Brain microvascular endothelial cell (primary cell): ENCODE measurements at places on chromosomes 2 and 18.
A peak's percentile ranks its signal among the peaks of the same experiment; 100 is the strongest.

- DNase-seq: no peak
Measured at GRCh38 chr2:100417711-100418124, 250 bp upstream of the CHST10 start.

DNA sequence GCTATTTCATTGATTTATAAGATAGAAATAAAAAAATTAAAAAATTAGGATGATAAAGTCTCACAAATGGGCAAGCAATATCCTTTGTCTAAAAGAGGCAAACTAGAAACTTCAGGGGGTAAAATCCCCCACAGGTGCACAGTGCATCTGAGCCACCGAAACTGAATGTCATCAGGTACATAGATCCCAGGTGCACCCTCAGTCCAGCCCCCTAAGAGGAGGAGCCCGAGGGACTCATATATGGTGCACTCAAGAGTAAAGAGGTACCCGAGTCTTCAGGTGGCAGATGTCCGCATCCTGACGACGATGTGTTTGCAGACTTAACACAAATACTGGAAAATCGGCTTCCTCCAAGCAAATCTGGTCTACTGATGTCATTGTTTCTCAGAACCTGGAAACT is 11.3 kb downstream of the QPCT start:
- no peak for DNase-seq

DNA sequence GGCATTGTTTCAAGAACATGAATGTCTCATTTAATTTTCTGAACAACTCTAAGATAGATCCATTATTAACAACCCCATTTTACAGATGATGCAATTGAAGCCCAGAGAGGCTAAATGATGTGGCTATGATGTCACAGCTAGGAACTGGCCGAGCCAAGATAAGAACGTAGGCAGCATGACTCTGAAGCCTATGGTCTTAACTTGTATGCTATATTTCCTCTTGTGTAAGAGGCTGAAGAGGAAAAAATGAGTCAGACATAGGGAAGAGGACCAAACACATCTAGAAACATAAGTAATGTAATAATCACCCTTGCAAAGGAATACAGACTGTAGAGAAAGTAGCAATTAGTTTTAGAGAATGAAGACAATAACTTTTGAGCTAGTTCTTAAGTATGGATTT is 416.8 kb downstream of the FIGN start:
- DNase-seq: peak; percentile 50

- peak; percentile 59 for DNase-seq
Measured at GRCh38 chr18:35117951-35118411, 76.8 kb downstream of the MAPRE2 start.

- no peak for DNase-seq
Measured at GRCh38 chr18:26468931-26469340, 79.4 kb downstream of the KCTD1 start.

DNA sequence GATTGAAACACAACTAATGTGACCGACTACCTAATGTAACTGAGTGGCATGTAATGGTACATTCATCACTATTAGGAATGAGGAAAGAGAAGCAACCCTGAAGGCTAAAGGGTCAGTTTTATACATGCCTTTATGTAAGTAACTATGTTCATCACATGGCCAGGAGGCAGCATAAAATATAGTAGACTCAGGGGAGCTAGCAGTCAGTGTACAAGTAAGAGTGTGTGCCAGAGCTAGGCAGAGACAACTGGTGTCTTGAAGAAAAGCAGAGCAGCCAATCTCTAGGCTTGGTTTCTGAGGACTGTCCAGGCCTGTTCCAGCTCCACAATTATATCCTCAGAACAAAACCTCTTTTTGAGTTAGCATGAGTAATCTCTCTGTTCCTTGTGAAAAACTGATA is 18.1 kb downstream of the SMAD2 start:
- DNase-seq: no peak

- DNase-seq: no peak
Measured at GRCh38 chr2:234823196-234823876, 128.5 kb upstream of the SH3BP4 start.

- DNase-seq: no peak
Measured at GRCh38 chr2:136191041-136191440, 73.1 kb upstream of the CXCR4 start.

DNA sequence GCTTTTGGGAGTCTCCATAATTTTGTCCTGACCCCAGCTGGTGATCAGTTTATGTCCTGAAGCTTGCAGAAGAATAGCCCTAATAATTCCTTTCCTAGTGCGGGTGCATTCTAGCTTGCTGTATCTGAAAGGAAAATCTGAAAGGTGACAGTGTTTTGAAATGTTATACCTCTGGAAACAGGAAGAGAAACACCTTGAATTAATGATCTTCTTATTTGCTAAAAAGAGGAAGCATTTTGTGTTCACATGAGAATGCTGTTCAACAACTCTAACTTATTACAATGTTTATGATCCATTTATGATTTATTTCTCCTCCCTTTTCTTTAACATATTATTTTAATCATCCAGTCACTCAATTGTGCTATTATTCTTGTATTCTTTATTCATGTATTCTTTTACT is 66.9 kb upstream of the CAVIN2 start:
- DNase-seq: no peak

- no peak for DNase-seq
Measured at GRCh38 chr18:7740821-7741220, 173.7 kb downstream of the PTPRM start.

DNA sequence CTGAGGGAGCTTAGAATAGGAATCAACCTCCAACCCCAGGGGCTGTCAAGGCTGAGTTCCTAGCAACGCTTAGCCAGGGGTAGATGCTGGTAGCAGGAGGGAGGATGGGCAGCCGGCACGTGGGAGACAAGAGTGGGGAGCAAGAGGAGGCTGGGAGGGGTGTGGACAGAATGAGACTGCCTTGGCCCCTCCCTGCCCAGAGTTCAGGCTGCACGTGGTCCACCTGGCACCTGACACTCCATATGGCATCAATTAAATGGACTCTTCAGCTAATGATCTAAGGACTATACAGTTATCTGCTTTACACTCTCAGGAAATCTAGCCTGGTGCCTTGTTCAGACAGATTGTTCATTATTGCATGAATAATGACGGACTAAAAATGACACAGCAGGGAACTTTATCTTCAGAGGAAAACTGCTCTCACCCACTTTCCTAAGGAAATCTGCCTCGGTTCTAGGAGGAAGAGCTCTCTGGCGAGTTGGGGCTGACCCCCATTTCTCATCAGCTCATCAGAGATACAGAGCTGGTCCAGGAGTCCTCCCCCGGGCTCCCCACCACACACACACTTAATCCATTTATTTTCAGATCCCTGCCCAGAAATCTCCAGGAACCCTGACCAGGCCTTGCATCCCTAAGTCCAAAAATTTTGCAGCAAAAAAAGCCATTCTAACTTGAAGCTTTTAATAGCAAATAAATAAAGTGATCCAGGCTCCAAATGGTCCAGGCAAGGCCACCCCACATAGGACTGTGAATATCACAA is 102.1 kb upstream of the CDC42EP3 start:
- no peak for DNase-seq

DNA sequence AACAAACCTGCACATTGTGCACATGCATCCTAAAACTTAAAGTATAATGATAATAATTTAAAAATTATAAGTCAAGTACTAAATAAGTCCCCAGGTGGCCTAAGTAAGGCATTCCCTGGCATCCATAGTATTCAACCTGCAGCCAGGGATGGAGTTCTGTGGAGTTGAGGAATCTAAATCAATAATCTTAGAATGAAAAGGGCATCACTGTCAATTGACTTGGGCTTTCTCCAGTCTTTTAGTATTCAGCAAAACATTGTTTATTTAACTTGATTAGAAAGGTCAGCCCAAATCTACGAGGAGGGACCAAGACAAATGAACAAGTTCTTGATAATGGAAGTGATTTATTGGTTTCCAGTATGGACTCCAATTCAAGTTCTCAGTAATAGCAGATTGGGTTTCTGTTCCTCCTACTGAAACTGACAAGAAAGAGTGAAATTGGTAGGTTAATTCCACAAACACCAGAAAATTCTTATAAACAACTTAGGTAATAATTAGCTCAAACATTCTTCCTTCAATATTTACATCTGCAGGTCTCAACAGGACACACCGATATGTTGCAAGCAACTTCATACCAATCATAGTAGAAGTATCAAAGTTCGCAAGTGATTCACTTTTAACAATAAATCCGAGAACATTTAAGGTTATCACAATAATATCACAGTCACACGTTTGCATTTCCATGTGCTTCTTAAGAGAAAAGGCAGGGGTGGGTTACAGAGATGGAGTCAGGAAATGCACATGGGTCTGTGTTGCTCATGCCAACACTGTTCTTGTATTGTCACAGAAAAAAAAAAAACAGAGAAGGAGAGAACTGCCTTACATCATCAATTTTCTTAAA is 51.7 kb upstream of the EHBP1 start:
- no peak for DNase-seq

- peak; percentile 67 for DNase-seq
Measured at GRCh38 chr2:216195565-216196029, 86.4 kb downstream of the XRCC5 start.

DNA sequence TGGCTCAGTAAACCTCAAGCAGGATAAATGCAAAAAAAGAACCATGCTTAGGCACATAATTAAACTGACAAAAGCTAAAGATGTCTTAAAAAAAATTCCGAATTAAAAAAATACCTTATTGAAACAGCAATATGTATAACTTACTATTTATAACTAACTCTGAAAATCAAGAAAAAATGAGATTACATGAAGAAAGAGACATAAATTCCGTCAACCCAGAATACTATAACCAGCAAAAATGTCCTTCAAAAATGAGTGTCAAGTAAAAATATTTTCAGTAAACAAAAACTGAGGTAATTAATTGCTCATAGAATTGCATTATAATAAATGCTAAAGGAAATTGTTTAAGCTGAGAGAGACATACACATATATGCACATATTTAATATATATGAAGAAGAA is 474.5 kb upstream of the SYT4 start:
- no peak for DNase-seq

DNA sequence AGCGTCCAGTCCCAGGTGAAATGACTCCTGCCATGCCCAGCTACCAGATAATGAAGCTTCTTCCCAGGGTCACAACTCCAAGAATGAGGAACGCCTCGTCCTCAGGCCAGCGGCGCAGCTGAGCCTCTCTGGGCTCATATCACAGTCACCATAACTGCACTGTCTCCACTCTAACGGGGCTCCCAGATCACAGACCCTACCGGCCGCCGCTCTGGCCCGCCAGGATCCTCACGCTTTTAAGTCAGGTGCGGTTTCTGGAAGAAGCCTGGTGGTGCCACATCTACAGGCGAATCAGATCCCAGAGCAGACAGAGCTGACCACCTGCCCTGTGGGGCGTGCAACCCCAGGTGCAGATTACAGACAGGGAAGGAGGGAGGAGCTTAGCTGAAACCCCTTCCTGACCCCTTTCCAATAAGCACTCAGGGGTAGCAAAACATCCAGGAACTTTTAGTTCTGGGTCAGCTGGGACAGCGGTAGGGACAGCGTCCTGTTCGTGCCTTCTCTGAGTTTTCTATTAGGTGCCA is 3.7 kb upstream of the ACKR3 start:
- no peak for DNase-seq

- no peak for DNase-seq
Measured at GRCh38 chr2:171491292-171491691, 31.0 kb upstream of the CYBRD1 start.

DNA sequence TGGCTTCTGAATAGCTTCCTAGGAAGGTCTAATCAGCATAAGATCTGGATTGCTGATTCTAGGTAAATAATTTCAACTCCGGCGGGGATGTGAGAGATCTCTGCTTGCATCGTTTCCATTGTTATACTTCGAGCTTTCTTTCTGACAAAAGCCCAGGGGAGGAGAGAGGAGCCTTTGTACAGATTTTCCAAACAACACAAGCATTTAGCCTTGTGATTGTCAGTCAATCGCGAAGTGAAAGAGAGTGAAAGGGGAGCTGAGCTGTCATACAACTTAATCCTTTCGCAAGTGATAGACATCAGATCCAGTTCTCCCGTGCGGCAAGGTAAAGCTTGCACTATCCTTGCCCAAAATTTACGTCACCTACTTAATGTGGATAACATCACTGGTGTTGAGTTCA is 26.2 kb downstream of the RALB start:
- DNase-seq: no peak

DNA sequence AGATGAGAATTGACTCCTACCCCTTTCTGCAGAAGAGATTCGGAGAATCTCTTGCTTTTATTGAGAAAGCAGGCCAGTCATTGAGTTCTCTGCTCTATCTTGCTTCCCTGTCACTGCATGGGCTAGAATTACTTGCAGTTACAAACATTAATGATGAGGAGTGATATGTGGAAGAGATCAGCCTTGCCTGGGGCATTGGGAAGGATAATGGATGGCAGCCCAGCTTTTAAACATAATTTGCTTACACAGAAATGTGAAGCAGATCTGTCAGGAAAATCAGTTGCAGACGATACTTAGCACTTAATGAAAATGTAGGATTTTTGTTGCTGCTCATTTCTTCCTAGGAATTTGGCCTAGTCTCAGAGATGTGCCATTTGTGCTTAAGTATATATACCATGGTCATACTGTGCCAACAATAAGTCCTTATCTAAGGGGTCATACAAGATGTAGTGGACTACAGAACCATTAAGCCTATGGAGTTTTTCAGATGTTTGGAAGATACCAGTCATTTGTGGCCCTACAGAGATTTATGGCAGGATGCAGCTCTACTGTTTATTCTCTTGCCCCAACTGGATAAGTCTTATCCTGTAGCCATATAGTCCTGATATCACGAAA is 92.7 kb downstream of the XRCC5 start:
- no peak for DNase-seq

- DNase-seq: no peak
Measured at GRCh38 chr2:8437228-8437948, 244.5 kb upstream of the ID2 start.

DNA sequence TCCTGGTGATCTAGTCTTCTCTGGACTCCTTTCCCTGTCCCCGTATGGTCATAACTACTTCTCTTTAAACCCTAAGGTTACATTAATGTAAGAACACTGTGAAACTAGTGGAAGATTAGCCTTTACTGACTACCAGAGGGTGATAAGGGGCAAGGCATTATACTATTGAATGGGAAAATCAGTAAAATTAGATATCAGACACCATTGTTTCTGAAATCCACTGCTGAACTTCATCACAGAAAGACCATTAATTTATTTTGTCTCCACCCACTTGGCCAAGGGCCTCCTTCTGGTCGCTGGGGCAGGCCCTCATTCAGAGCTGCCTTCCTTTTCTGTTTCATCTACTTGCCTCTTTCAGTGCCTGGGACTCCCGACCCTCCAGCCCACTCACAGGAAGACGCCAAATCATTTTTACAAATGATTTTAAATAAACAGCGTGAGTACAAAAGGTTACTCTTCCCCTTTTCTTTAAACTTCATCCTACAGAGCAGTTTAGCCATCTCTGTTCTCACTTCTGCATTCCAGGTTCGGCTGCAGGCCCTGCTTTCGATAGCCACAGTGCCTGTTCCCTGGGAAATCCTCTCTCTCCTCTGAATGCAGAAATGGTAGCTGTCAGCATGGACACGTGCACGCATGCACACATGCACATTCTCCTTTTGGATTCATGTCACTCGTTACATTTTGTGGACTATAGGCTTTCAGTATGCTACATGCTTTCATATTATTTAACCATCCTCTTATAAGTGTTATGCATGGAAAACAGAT is 70.3 kb upstream of the DOCK10 start:
- DNase-seq: no peak

GRCh38 chr2:134041877-134042276 is 212.0 kb upstream of the MGAT5 start:
- no peak for DNase-seq

- no peak for DNase-seq
Measured at GRCh38 chr2:38427936-38428335, 50.9 kb upstream of the ATL2 start.
